ENCODE measurements at places on chromosomes 1 and 21.

- no peak for ATAC-seq
Measured at GRCh38 chr1:200629876-200630514, 9.4 kb upstream of the KIF14 start.

- ATAC-seq: no peak
Measured at GRCh38 chr1:215345766-215346165, 221.3 kb upstream of the KCTD3 start.

DNA sequence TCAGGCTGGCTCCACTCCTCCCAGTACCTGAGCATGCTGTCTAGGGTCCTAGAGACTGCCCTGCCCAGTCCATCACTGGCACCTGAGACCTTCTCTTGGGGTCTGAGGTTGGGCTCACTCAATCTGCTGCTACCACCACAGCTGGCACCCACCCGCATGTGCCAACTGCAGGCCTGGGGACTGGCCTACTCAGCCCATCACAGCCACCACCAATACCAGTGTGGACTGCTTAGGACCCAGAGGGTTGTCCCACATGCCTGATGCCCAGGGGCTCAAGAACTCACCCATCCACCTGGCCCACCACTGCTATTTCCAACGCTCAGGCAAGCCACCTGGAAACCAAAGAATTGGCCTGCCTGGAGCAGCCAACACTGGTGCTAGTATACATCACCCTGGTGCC, 63.5 kb downstream of the CYP4B1 start:
- ATAC-seq: no peak

DNA sequence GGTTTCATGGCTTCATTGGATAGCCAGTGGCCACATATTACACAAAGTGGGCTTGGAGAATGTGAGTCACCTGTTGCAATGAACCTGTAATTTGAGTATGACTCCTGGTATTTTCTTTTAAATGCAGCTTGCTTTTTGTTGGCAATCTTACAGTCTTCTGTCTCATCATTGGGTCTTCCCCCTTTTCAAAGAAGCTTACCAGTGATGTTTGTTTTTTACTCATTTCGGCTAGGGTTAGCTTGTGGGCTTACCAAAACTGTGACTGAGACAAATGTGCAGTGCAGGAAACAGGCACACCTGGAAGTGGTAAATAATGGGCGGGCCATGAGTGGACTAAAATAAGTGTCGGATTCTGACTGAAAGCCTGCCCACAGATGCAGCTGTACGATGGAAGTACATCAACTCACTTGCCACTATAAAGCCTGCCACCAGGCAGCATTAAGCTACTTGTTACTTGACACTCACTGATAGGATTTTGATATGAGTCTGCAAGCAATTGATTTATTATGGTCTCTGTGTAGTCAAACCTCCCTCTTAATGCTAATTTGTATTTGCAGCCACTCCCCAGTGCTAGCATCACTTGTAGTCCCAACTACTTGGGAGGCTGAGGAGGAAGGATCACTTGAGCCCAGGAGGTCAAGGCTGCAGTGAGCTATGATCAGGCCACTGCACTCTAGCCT, 4.2 kb downstream of the HHAT start:
- no peak for ATAC-seq

DNA sequence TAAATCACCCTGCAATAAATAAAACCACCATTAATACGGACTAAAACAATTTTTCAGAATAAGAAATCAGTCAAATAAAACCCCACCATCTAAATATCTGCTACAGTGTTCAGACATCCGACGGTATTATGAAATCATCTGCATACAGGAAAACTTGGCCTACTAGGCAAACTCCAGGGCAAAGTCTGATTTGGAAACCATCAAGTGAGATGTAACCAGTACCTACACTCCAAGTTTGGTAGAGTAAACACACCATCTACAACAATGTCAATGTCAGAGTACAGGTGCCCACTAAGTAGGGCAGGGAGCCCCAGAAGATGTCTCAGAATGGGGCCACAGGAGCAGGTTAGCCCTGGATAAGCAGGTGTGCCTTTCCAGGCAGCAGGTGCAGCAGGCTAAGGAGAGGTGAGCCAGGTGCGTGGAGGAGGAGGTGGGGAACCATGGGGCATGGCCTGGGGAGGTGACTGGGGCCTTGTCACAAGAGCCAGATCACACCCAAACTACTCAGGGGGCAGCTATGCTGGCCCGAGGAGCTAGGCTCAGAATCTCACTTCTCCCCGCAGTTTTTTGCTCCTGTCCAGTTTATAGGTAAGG, 59.6 kb downstream of the CAPZB start:
- ATAC-seq: no peak
